ENCODE measurements at places on chromosomes 2 and 18. TPM values are rescaled to one million over a fixed set of nuclear protein-coding genes. Genes with fewer than 3 reads are reported as not detected.

The GCFC2 gene
- 27.3 TPM for polyA plus RNA-seq

The LHCGR gene
- polyA plus RNA-seq = not detected

The PLCL1 gene
- polyA plus RNA-seq = 13.6 TPM

The PLCD4 gene
- 30.4 TPM for polyA plus RNA-seq

Data from kidney (tissue), 22 donors.